ENCODE measurements at places on chromosomes 11 and 22.
A peak's percentile ranks its signal among the peaks of the same experiment; 100 is the strongest.

GRCh38 chr11:111796696-111797095, 30.5 kb upstream of the PPP2R1B start:
- no peak for DNase-seq

DNA sequence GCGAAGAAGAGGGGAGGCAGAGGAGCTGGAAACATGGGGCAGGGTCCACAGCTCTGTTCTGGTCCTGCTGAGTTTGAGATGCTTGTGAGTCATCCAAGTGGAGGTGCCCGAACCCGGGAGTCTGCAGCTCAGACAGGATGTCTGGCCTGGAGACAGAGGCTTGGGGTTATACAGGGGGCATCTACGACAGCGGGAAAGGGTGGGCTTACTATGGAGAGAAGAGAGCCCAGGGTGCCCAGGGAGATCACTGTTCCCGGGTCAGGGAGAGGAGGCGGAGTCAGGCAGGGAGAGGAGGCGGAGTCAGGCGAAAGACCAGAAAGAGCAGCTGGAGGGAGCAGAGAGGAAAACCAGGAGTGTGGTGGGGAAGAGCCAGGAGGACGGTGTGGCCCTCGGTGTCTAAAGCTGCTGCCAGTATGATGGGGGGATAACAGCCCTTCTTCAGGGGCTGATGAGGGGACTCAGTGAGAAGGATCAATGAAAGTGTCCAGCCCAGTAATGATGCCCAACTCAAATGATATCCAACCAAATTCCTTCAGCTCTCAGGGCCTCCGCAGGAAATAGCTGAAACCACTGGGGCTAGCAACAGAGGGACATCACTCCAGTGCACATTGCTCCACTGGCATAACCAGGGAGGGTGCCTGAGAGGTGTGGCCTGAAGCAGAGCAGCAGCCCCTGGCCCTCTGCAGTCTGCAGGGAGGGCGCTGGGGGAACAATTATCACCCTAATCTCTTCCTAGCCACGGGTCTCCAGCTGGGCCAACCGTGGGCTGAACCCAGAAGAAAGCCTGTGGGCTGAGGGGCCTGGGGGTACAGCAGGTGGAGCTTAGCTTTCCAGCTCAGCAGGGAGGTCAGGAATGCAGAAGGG, 2.6 kb upstream of the LTBP3 start:
- no peak for DNase-seq

GRCh38 chr22:16989915-16990314, 18.1 kb downstream of the GAB4 start:
- no peak for DNase-seq

DNA sequence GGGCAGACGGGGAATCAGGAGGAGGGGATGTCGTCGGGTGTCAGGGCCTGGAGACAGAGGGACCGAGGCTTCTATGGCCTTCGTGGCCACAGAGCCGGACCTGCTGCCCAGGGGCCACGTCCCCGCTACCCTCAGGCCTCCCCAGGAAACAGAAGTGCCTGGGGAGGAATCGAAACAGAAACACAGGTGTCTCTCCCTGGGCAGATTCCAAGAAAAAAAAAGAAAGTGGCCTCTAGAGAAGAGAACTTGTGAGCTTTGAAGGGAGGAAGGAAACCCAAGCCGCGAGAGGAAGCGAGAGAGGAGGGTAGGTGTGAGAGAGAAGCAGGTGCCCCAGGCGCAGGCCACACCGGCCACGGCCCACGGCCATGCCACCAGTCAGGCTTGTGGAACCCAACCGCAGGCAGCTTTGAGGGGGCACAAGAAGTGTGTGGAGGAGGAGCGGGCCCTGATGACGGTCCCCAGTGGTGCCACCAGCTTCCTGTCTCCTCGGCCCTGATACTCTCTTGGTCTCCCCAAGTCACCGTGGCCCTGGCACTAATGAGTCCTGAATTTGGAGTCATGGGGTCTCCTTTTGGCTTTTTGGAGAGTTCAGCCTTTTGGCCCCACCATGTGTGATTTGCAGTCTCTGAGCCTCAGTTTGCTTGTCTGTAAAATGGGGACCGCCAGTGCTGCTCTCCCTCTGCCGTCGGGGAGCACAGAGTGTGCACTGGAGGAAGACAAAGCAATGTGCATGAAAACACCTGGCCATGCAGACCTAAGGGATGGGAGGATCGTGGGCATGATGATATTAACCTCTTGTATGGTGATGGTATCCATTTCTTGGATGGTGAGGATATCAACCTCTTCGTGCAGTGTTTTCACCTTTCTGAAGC, 25.2 kb downstream of the LIF start:
- peak; percentile 28 for DNase-seq

DNA sequence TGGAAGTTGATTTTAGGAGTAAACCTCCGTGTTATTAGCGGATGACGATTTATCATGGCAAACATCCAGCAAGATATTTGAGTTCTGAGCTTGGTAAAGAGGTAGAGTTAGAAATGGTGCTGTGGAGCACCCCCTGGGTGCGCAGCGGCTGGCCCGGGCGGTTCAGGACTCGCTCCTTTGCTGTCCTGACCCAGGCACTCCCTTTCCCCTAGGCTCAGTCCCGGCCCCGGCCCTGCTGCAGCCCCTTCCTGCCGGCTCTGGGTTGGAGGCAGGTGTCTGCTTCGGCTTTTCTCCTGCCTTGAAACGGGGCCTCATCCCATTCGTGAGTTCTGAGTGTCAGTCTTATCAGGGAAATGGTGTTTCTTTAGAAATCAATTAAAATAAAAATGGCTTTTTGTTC, 33.4 kb downstream of the AP2A2 start:
- DNase-seq = no peak

- DNase-seq = no peak
Measured at GRCh38 chr22:46518038-46518437, 19.4 kb downstream of the CELSR1 start.

- no peak for DNase-seq
Measured at GRCh38 chr11:26399336-26399735, 67.4 kb downstream of the ANO3 start.

DNA sequence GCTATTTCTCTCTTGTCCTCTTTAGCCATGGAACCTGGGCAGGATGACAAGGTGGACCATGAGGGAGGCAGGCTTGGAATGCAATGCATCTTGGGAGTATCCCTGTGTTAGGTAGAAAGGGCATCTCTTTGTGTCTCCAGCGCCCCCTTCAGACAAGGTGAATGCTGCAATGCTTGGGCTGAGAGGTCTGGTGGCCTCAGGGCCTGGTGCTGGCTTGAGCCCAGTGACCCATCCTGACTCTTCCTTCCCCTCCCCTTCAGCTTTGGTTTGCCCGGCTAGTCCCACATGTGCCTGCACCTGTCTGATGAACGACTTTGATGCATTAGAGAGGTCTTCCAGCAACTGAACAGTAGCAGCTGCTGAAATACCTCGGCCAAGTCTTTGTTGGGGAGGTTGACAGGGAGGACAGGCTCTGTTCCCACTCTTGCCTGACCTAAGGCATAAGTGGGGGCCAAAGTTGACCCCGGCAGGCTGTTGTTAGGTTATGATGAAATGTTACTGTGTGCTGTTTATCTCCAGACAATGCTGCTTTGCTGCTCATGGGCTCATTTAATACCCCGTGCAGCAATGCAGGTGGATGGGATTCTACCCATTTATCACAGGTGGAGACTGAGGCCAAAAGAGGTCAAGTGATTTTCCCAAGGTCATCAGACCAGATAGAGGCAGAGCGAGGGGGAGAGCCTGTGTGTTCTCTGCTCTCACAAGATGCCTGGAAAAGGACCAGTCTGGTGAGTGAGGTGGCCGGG, 22.5 kb downstream of the MYO18B start:
- no peak for DNase-seq

DNA sequence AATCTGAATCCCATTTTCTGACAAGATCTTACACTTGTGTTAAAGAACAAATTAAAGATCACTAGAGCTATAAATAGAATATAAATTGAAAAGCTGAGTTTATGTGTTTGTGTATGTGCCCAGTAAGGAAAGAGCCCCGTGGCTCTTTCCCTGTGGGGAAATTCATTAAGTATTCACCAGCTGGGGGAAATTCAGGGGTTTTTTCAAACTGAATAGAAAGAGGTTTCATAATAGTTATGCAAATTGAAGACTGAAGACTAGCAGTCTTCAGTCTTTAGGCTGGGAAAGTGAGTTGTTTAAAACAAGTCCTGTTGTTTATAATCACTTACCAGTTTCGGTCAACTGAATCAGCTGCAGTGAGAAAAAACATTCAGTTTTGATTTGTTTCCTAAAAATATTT, 11.3 kb upstream of the MS4A7 start:
- DNase-seq = no peak

DNA sequence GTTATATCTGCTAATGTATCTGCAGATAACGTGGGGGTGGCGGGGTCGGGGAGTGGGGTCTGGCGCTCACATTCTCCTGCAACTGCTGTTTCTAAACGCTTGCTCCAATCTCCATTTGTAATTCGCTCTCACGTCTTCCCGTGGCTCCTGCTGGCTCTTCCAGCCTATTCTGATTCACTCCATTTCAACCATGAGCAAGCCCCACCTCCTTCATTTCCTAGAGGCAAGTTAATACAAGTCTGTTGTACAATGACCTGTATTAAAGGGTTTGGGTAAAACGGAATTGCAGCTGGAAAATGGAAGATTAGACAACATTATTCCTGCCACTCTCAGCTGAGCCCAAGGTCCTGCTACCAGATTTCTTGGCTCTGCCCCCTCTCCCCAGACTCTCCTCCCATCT, 132.3 kb downstream of the CSNK2A3 start:
- DNase-seq = no peak

DNA sequence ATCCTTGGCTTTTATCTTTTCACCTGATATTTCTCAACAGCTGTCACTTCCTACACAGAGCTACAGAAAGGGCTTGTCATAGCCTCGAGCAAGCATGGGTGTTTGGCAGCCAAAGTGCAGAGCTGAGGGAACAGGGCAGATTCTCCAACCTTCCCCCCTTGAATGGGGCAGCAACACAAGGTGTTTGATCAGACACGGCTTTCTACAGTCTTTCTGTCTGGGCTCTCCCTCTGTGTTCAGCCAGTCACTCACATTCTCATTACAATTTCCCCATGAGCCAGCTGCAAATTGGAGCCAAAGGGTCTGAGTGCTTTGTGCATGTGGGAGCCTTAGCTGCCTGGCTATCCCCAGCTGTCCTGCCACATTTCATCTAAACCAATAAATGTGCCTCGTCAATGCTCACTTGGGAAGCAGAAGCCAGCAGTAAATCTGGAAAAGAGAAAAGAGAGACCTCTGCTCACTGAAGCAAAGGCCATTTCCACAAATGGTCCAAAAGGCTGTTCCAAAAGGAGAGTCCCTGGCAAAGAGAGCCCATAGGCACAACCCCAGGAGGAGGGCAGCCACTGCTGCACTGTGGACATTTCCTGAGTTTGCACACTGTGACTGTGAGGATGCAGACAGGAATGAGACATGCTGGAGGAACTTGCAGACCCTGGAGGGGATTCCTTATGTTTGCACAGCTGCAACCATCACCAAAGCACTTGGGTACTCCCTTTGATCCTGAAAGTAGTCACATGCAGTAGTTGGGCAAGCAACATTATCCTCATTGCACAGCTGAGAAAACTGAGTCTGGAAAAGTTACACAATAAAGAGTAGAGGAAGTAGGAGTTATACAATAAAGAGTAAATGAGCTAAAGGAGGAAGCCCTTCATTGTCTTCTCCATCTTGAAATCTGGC, 186.8 kb downstream of the FAM181B start:
- DNase-seq = no peak

DNA sequence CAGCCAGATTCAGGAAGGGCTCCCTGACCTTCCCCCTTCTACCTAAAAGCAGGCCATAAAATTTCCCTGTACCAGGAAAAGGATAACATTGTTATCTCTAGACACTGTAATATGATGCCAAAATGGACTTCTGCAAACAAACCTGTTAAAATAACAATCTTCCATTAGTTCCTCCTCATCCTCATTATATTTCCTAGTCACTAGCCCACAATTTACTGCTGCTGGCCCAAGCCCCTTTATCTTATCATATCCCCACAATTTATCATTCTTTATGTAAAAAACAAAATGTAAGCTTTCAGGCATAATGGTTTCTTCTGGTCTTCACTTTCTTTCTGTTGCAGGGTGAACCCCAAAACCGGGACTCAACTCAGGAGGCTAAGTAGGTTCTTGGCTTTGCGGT, 1132.1 kb upstream of the CNTN5 start:
- DNase-seq = no peak

DNA sequence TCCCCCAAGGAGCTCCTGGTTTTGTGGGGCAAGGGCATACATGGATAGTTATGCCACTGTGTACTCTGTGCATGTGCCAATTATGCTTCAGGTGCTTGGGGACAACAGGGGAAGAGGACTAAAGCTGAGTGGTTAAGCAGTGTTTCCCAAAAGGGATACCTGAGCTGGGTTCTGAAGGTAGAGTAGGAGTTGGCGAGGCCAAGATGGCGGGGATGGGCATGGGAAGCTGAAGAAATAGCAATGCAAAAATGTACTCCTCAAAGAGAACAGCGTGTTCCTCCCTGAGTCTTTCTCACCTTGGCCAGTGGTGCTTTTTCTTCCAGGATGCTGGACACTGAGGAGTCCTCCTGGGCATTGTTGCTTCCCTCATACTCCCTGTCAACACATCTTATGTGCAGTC, 90.0 kb upstream of the LARGE1 start:
- no peak for DNase-seq

DNA sequence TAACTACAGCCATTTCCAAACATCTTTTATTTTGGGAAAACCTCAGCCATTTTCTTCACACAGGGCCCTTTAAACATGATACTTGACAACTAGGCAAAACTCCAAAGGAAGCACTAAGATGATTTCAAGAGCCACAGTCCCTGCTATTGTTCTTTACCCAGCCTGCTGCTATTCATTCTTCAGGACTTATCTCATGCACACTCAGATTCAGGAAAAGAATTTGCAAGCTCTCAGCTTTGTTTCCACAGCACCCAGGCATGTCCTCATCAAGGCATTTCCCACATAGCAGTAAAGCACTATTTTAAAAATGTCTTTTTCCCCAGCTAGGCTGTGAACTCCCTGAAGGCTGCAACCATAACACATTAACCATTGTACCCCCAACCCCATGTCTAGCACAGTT, 609.3 kb upstream of the CCDC90B start:
- DNase-seq = no peak

GRCh38 chr22:26592421-26592891, 2.5 kb upstream of the TPST2 start:
- no peak for DNase-seq

- no peak for DNase-seq
Measured at GRCh38 chr22:48795664-48796063, 1032.0 kb downstream of the BRD1 start.

GRCh38 chr22:34709641-34710040, 356.3 kb upstream of the ISX start:
- DNase-seq = no peak
